NCI-H524 (cell line): ENCODE measurements at places on chromosomes 11 and 22.

GRCh38 chr11:119752345-119752871 is 23.4 kb upstream of the NECTIN1 start:
- no peak for DNase-seq

DNA sequence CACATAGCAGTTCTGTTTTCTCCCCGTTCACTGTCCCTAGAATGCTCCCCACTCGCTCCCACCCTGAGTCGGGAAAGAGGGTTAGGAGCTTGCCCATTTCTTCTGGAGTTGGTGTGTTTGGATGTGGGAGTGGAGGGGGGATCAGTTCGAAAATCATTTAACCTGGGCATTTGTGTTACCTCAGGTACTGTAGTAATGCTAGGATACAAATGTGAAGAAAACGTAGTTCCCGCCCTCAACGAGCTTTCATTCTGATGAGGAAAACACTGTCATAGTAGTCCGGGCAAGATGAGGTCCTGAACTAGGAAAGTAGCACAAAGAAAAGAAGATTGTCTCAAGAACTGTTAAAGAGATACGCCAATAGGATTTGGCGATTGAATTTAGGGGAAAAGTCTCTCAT is 539 bp downstream of the SDHD start:
- no peak for DNase-seq

DNA sequence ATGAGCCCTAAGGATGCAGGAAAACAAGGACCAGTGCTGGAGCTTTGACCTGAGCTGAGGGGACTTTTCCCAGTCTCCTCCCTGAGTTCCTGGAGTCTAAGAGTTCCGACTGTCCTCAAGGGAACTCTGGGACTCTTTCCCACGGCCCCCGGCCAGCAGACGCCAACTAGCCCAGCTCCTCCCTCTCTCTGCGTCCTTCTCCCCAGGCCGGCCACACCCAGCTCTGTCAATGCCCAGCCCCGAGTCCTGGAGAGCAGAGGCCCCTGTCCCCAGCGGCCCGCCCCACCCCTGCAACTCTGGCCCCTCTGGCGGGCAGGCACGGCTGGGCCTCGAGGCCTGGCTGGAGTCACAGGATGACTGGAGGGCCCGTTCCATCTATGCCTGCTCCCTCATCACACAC is 29.8 kb downstream of the NECTIN1 start:
- DNase-seq: no peak

GRCh38 chr22:39825661-39826102 is 67.9 kb downstream of the ENTHD1 start:
- DNase-seq: no peak

DNA sequence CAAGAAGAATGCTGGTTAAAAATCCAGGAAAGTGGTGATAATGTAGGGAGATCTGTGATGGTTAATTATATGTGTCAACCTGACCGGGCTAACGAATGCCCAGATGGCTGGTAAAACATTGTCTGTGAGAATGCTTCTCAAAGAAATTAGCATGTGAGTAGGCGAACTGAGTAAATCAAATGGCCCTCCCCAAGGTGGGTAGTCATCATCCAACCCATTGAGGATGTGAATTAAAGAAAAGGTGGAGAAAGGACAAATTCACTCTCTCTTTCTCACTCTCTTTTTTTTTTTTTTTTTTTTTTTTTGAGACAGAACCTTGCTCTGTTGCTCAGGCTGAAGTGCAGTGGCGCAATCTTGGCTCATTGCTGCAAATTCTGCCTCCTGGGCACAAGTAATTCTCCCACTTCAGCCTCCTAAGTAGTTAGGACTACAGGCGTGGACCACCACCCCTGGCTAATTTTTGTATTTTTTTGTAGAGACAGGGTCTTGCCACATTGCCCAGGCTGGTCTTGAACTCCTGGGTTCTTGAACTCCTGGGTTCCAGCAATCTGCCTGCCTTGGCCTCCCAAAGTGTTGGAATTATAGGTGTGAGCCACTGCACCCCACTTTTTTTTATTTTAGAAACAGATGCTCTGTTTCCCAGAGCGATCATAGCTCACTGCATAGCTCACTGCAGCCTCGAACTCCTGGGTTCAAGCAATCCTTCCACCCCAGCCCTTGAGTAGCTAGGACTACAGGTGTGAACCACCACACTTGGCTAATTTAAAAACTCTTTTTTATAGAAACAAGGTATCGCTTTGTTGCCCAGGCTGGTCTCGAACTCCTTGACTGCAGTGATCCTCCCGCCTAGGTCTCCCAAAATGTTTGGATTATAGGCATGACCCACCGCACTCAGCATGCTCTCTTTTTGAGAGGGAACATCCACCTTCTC is 22.0 kb upstream of the P2RY6 start:
- DNase-seq: no peak

GRCh38 chr22:20017622-20017958 is 967 bp upstream of the ARVCF start:
- DNase-seq: no peak

DNA sequence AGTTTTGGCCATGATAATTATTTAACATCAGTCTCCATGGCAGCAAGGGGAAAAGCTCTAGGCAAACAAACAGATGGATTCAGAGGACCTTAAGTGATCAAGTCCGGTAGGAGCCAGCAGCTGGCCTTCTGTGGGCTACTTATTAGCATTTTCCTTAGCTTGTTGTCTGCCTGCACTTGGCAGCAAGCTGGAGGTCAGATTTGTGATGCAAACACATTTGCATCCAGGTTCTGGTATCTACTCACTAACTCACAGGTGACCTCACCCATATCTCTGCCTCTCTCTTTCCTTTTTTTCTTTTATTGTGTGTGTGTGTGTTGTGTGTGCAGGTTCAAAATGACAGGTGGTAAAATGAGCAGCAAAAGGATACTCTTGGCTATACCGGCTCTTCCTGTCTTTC is 32.3 kb downstream of the ARHGAP42 start:
- peak; percentile 75 for DNase-seq

DNA sequence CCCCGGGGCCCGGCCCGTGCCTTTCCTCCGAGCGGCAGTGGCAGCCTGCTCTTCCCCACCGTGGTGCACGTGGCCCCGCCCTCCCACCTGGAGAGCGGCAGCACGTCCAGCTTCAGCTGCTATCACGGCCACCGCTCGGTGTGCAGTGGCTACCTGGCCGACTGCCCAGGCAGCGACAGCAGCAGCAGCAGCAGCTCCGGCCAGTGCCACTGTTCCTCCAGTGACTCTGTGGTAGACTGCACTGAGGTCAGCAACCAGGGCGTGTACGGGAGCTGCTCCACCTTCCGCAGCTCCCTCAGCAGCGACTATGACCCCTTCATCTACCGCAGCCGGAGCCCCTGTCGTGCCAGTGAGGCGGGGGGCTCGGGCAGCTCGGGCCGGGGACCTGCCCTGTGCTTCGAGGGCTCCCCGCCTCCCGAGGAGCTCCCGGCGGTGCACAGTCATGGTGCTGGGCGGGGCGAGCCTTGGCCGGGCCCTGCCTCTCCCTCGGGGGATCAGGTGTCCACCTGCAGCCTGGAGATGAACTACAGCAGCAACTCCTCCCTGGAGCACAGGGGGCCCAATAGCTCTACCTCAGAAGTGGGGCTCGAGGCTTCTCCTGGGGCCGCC is 11.9 kb downstream of the C22orf31 start:
- DNase-seq: peak; percentile 45

DNA sequence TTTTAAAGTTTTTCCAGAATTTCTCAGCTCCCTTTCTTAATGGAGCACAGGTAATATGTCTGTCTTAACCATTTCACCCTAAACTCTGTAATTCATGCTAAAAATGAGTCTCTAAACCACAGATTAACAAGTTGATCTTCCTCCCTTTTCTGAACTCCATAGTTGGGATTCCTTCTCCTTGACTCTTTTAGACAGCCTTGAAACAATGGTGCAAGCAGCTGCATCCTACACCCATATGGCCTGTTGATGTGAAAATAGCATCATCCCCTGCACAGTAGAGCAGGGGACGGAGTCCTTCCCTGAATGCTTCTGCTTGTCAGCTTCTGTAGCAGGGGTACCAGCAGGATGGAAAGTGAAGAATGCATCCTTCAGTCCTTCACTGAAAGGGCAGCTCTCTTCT is 192.8 kb upstream of the SORL1-AS1 start:
- DNase-seq: no peak

DNA sequence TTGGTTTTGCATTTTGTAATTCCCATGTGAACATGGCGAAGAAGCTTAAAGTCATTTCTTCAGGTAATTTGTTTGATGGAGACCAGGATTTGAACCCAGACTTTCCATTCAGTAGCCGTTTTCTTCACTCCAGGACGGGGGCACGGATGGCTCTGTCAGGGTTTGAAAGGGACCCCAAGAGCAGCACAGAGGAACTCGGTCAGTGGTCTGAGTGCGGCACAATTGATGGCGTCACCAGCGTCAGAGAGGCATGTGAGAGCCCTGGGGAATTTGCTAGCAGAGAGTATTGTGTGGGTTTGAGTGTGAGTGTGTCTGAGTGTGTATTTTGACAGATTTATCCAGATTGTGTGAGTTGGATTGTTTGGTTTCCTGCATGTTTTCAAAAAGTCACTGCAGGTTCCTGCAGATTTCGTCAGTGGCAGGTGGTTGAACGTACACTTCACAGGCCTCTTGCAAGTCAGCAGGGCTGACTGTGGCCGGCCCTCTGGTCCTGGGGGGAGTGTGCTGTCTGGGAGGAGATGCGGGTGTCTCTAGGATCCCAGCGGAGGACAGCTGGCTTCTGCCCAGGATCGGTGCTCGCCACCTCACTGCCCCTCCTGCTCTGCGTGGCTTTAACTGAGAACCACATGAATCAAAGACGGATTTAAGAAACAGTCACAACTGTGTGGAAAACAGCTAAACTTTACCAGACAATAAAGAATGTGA is 199.3 kb downstream of the TBC1D22A start:
- peak; percentile 21 for DNase-seq

- DNase-seq: no peak
Observed at GRCh38 chr11:74322667-74323066, 11.2 kb upstream of the P4HA3 start.

DNA sequence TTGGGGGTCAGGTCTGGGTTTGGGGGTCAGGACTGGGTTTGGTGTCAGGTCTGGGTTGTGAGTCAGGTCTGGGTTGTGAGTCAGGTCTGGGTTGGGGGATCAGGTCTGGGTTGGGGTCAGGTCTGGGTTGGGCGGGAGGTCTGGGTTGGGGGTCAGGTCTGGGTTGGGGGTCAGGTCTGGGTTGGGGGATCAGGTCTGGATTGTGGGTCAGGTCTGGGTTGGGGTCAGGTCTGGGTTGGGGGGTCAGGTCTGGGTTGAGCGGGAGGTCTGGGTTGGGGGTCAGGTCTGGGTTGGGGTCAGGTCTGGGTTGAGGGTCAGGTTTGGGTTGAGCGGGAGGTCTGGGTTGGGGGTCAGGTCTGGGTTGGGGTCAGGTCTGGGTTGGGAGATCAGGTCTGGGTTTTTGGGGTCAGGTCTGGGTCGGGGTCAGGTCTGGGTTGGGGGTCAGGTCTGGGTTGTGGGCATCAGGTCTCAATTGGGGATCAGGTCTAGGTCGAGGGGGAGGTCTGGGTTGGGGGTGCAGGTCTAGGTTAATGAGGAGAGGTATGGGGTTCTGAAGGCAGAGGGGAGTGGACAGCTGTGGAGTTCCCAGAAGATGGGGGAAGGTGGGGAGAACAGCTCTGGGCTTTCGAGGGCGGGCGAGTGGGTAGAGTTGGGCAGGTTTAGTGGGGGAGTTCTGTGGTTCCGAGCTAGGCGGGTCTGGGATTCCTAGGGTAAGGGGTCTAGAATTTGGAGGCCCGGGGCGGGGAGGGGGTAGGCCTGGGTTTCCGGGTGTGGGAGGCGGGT is 629 bp downstream of the TTLL8 start:
- no peak for DNase-seq

DNA sequence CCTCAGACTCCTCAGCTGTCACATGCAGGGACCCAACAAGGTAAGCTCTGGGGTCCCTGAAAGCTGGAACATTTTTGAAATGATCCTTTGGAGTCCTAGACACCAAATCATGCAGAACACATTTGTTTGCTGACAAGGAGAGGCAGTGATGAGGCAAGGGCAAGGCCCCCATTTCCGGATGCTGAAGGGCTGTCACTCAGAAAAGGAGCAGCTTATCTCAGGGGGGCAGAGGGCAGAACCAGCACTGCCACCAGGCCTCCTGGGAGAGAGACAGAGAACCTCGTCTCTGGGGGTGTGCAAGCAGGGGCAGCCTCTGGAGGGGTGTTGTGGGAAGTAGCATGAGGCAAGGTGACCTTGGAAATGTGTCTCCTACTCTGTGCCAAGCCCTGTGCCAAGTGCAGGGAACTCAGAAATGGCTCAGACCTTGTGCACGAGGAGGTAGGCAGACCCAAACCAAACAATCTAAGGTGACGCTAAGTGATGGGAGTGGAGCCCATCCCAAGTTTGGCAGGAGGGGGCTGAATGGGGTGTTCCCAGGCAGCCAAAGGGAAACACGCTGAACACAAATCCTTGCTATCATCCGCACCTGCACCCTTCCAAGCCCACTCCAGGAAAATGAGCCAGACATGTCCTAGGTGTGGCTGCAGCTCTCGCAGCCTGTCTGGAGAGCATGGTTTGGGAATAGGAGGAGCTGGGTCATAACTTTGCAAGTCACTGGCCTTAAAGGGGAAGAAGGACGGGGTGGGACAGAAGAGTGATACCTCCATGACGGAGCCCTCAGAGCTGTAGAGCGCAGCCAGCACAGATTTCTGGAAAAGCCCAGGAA is 94.2 kb downstream of the PDE2A start:
- DNase-seq: no peak

- no peak for DNase-seq
Observed at GRCh38 chr11:45994371-45995341, 72.2 kb downstream of the LARGE2 start.

DNA sequence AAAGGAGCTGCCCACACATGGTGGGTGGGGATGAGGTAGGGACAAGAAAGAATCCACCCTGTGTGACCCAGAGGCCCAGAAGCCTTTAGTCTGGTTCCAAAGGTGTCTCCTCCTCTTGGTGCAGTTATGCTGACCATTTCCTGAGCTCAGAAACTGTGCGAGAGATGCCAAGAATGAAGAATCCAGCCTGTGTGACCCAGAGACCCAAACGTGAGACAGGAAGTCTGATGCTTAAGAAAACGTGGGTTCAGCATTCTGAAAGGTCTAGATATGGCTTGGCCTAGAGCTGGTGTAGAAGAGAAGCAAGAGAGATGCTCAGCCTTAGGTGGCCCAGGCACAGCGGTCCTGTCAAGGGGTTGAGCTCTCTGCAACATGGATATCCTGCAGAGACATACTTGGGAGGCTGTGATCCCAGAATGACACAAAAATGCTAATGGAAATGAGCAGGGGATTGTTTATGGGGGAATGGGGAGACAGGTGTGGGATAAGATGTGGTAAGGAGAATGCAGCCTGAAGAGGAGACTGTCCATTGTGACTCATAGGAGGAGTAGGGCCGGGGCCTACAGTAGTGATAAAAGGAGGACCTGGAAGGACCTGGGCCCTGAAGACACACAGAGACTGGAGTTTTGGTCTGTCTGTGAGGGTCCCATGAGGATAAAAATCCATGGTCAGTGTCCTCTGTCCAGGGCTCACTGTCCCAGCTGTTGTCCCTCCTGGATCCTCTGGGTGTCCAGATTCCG is 79.0 kb downstream of the ZNF280B start:
- DNase-seq: no peak
